Epithelial cell of prostate (primary cell): ENCODE measurements at places on chromosomes 4 and X.

DNA sequence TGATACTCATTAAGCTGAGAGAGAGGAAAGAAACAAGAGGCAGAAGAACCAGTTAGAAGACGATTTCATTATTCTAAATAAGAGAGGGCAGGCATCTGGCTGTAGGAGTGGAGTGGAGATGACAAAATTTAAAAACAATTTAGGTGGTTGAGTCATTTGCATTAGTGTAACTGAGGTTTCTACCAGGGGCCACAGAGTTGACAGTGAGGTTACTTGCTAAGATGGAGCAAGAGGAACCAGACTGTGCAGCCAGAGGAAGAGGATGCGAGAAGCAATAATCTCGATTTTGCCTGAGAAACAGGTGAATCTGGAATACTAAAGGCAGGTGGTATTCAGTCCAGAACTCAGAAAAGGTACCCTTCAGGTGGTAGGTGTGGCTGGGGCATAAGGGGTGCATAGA, 491.9 kb downstream of the MID1IP1 start:
- no peak for DNase-seq

DNA sequence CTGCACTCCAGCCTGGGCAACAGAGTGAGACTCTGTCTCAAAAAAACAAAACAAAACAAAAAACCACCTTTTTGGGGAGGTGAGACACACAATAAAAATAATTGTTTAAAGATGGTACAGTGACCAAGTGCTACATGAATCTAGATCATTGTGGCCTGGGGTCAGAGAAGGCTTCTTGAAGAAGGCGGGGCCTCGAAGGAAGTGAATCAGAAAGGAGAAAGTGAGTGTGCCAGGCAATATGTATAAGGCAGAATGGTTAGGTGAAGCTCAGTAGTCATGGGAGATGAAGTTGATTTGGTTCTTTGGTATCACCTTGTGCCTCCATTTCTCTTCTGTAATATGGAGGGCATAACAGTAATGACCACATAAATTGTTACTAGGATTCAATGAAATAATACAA, 58.9 kb downstream of the DOCK11 start:
- no peak for DNase-seq

- DNase-seq: no peak
Measured at GRCh38 chr4:86358257-86358656, 1.6 kb downstream of the MAPK10 start.

GRCh38 chrX:1851527-1851926, 236.7 kb downstream of the ASMT start:
- DNase-seq: no peak

DNA sequence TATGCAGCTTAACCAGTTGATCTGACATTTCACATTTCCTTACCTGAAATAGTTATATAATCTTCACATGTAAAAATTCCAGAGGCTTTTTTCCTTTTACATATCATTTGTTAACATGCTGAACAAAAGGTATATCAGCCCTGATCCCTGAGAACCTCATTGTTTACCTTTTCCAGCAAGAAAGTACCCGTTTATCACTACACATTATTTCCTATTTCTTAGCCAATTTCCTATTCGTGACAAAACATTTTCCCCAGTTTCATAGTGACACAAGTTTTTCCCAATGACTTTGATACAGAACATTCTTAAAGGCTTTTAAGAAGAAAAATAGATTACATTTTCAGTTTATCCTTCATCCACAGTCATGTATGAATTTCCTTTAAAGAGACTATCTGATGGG, 86.6 kb upstream of the DKK2 start:
- no peak for DNase-seq

DNA sequence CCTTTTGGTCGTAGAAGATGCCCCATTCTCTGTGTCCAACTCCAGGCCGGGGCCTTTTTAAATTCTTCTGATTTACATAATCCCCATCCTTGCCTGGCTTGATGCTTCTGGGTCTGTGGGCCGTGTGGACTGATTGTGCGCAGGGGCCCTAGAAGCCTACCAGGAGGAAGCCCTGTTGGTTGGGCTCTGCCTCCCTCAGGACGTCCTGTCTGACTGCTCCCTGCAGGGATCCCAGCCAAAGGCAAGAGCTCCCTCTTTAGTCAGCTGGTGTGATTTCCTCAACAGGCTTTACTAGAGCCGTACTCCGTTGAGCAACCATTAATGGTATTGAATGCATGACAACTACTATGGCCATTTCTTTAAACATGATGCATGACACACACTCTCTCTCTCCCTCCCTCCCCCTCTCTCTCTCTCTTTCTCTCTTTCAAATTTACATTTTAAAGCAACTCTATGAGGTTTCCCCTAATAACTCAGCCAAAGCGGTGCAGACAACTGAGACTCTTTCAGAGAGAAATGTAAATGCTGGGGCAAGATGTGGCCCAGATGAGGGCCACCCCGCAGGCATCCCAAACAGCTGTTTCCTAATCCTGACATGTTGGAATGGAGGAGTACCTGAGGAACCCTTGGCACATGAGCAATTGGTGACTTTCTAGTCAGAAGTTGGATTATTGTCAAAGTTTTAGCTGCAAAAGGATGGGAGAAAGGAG, 117.3 kb downstream of the DRD5 start:
- DNase-seq: peak; percentile 14

DNA sequence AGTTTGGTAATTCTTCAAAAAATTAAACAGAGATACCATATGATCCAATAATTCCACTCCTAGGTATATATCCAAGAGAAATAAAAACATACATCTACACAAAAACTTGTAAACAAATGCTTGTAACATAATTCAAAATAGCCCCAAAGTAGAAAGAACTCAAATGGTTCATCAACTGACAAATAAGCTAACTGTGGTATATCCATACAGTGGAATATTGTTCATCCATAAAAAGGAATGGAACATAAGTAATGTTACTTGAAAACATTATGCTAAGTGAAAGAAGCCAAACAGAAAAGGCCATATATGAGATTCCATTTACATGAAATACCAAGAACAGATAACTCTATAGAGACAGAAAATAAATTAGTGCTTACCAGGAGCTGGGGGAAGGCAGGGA, 13.4 kb downstream of the RBBP7 start:
- no peak for DNase-seq

DNA sequence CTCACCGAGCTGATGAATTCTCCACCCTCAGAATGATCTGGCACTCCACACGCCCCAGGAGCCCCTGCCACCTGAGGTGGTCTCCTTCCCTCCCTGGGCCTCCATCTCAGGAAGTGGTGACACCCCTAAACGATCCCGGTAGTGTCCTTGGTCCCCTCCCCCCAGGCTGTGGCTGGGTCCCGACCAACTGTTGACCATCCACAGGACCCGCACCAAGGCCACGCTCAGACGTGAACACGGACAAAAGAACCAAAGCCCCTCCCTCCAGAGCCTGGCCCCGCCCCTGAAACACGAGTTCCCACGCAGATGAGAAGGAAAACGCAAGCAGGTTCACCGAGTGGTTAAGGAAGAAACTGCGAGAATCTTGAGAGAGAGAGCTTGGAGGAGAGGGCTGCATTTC, 16.6 kb downstream of the LRPAP1 start:
- DNase-seq: no peak

GRCh38 chr4:155526452-155527169, 140.0 kb upstream of the GUCY1A1 start:
- DNase-seq: no peak

DNA sequence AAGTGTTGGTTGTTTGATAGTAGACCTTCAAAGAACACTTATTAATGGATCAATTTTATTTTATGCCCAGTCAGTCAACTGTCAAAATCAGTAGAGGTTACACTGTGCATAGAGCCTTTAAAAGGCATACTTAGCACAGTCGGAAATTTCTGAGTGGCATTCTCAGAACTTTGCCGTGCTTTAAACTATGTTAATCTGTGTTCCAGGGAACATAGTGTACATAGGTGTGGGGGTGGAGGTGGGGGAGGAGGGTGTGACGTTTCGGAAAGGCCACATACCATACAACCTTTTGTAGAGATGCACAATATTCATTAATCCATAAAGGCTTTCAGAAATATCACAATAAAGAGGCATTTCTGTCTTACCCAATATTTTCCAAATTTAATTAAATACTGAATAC, 75.8 kb downstream of the RS1 start:
- no peak for DNase-seq

DNA sequence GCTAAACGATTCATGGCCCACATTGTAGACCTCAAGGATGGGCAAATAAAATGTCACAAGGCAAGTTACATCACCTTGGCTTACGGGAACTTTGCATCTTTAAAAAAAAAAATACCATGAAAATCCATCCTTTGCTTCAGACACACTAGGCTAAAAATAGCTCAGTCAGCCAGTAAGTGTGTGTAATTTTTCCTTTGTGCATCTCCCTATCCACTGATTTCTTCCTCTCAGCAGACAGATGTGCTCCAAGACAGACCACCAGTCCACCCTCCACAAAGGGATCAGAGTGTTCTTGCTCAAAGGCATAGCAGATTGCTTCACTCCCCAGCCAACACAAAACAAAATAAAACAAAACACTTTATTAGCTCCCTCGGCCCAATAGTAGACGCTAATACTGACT, 14.6 kb downstream of the LDB2 start:
- DNase-seq: no peak
